SK-N-DZ (cell line): ENCODE measurements at places on chromosomes 16 and 17.

DNA sequence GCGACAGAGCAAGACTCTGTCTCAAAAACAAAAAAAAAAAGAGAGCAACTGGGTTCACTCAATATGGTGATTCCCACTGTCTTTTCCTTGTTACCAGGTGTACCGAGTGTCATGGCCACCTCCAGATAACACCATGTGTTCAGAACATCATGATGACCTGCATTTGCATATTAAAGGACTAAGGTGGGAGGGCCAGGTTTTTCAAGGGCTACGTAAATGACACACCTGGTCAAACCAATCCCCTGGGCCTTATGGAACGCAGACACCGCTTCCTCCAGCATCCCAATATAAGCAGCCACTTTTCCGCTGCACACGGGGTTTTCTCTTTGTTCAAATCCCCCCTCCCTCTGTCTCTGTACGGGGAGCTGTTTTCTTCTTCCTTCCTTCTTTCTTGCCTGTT, 29.3 kb downstream of the WSCD1 start:
- DNase-seq, result no peak

GRCh38 chr17:75457047-75457654, 716 bp downstream of the TMEM94 start:
- DNase-seq, result peak; percentile 80

DNA sequence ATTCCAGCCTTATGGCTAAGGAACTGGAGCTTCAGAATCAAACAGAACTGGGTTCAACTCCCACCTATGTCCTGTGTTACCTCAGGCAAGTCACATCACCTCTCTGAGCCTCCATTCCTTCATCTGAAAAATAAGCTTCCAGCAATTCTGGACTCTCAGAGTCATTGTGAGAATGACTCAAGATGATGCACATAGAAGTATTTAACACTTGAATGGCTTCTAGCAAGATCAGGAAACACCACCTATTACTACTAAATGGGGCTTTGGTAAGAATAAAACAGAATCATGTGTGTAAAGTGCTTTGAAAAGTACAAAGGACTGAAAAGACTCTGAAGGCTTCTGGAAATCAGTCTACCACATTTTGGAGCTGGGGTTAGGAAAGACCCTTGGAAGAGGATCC, 30.8 kb upstream of the CALB2 start:
- no peak for DNase-seq

DNA sequence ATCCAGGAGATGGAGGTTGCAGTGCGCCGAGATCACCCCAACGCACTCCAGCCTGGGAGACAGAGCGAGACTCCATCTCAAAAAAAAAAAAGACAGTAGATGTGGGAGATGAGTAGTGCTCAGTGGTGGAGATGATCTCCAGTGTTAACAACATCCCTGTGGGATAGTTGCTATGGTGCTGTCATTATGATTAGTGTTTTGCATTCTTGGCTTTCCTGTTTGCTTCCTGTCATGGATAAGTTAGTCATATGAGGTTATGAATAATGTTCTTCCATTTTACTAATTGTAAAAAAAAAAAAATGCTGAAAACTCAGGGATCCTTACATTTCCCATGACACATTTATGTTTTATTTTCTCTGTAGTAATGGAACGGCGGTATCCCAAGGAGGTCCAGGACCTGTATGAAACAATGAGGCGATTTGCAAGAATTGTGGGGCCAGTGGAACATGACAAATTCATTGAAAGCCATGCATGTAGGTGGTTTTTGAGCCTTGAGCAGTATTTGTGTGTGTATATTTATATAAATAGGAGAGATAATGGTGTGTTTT, 24.5 kb upstream of the DUSP14 start:
- no peak for DNase-seq

GRCh38 chr16:81210807-81211206, 27.7 kb upstream of the BCO1 start:
- peak; percentile 43 for DNase-seq

GRCh38 chr17:75638893-75639292, 5.7 kb downstream of the SMIM5 start:
- no peak for DNase-seq

DNA sequence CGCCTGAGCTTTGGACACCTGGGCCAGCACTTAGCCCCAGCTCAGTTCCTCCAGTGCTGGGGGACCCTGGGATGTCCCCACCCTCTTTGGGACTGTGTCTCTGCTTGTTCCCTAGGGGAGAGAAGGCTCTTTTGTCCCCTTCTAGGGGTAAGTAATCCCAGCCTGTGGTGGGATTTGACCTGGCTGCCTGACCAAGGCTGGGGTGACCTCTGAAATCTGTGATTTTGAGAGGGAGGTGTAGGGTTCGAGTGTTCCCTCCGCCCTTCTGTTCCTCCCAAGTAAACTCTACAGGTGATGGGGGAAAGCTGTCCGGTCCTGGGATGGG, 593 bp downstream of the TMEM92 start:
- DNase-seq, result no peak

- peak; percentile 84 for DNase-seq
Observed at GRCh38 chr17:82668631-82669099, 20.4 kb upstream of the WDR45B start.

DNA sequence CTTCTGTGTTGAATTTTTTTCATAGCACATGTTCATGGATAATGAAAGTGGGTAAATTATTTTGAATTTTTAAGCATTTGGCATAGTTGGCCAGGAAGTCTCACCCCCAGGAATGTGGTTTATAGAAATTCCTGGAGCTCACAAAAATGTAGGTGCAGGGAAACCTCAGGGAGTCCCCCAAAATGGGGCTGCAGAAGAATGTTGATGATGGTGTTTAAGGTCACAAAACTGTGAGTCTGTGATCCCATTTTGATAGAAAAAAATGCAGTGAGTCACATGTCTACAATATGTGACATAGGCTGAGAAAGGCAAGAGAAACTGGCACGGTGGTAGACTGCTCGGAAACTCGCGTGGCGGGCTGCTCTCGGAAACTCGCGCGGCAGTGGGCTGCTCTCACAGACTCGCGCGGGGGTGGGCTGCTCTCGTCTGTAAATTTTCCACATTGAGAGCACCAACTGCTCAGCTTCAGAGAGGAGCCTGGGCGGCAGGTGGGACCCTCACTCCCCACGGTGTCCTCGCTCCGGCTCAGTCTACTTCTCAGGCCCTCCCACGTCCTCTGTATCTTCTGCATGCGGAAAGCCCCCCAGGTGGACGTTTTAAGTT, 18.7 kb upstream of the MC1R start:
- DNase-seq, result no peak

DNA sequence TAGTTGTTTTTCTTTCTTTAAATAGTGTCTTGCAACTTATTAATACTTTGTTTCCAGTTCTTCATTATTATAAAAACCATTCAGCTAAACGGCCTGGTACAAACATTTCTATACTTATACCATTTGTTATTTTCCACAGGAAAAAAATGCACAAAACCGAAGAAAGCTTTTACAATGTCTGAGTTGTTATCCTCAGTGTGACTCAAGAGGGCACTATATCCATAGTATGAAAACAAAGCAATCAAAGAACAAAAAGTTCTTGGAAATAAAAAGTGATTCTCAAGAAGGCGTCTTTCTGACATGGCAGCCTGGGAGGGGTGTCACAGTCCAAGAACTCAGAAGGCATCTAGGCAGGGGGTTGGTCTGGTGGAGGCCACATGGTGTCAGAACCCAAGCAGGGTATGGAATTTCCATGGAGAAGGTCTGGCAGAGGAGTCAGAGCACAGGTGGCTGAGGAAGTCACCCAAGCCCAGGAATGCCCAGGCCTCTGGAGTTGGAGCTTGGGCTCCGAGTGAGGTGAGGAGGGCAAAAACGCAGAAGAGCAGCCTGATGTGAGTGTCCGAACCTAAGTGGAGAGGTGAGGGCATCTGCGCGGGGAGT, 70.9 kb upstream of the ATP2A3 start:
- DNase-seq, result no peak

DNA sequence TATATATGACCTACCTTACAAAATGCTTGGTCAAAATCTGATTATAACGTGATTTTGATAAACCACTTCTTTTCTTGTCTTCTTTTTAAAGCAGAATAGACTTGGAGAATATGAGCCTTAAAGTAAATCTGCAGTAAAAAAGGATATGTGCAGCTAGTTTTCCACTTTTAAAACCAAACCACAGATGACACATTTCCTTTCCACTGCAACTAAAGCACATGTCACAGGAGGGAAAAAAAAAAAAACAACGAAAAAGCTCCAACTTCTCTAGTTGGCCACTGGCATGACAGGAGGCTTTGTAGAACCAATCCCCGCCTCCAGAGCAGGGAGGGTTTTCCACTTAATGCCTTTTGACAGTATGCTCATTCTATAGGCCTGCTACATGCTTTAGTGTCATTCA, at the start of gene EVI2A:
Gene EVI2A, minus strand, starts transcription at position 142 of the 400 bp plus-strand sequence. CDS start 2,609 bp downstream, outside the sequence.
- DNase-seq, result no peak

DNA sequence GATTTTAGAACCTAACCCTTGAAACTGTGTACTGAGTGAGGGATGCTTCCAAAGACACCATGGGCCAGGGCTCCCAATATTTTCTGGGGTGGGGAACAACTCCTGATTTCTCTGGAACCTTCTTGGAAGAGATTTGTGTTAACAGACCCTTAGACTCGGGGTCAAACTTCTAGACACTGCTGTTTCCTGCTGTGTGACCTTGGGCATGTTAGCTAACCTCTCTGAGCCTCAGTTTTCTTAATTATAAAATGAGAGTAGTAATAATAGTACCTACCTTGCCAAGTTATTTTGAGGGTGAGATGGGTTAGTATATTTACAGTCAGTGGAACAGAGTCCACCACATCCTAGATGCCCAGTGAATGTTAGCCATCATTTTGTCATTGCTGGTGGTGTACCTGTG, 18.8 kb downstream of the POLR3E start:
- DNase-seq, result no peak

GRCh38 chr16:81582655-81583441, 138.2 kb downstream of the CMIP start:
- no peak for DNase-seq

- DNase-seq, result no peak
Observed at GRCh38 chr17:67212231-67212630, 32.8 kb downstream of the HELZ start.

- no peak for DNase-seq
Observed at GRCh38 chr17:32287804-32288511, 22.3 kb downstream of the RHBDL3 start.

DNA sequence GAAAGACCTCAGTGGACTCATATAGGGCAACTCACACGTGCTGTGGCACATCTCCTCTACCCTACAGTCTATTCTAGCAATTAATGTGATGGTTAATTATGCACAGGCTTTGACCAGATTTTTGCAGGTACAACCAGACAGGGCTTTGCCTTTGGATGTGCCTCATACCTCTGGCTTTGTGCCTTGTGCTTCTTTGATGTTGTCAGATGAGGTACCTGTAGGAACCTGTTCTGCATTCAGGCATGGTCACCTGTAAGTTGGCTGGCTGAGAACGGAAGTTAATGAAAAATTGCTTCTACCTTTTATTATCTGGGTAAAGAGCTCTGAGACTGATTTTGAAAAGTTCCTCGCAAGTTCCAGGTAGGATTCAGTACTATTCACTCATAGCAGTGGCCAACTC, 462.9 kb upstream of the ZFHX3 start:
- no peak for DNase-seq

DNA sequence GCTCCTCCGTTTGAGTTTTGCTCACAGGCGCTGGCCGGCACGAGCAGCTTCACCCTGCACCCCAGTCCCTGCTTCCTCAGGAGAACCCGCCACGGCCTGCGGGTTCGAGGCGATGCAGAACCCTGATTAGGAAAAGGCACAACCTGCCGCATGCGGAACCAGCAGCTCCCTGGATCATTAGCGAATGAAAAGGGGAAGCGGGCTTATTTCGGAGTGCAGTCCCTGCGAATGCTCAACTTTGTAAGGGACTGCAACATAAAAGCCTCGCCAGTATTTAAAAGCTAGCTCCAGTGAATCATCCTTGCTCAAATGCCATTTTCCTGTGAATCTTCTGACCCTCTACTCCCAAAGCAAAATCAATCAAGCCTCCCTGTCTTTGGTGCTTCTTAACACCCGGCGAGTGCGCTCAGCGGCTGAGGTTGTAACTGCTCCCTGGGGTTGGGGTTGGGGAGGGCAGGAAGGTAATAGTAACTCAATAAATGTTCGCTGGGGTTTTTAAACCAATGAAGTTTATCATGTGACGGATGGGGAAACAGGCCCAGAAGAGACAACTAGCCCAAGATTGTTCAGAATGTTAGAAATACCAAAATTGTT, 678 bp upstream of the AKAP10 start:
- no peak for DNase-seq

GRCh38 chr16:57999366-57999970, 1.0 kb downstream of the ZNF319 start:
- DNase-seq, result no peak

- DNase-seq, result no peak
Observed at GRCh38 chr16:51290442-51291285, 139.6 kb upstream of the SALL1 start.

GRCh38 chr16:73506568-73507056, 458.7 kb upstream of the ZFHX3 start:
- DNase-seq, result no peak

GRCh38 chr17:41549596-41550039, 21.5 kb upstream of the KRT19 start:
- DNase-seq, result no peak

DNA sequence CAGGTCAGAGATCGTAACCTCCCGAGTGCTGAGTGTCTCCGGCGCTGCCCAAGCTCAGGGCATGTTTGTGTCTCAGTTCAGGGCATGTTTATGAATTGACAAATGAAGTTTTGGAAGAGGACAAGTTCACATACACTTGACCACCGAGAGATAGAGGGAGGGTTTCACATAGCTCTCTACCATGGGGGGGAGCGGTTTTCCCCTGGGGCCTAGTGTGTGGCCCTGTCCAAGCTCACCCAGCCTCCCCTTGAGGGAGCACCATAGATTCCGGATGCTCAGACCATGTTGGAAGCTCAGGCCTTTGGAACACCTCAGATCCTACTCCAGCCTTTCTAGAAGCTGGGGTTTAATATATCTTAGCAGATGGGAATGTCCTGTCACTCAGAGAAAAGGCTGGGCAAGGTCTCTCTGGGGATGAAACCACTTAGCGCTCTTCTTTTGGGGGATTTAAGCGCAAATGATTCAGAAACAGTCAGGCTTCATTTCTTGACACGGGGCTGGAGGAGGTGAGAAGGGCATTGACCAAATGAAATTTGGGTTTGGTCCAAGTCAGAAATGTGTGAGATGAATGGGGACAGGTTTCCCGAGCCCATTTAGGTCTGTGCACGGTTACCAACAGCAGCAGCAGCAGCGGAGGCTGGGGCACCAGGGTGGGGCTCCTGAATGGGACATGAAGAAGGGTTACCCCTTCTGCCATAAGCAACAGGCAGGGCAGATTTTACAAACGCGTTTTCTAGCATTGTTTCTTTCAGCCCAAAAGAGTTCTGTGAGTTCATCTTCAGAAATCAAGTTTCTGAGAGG, 96.6 kb downstream of the METRNL start:
- DNase-seq, result no peak

- no peak for DNase-seq
Observed at GRCh38 chr17:47287639-47288038, 34.0 kb downstream of the ITGB3 start.

DNA sequence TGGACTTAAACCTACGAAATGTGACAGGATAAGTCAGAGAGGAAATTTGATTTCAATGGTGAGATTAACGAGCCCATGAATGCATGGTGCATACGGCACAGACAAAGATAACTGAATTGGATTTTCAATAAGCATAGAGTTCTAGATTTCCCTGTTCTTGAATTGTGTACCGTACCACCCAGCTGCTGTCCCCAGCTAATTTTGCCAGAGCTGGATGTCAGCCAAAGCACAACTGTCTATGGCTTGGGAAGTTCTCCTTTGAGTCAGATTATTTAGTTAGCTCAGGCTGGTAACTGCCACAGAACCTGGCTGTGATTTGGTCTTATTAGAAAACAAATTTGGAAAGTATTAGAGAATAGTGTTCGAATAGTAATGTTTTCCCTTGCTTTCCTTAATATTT, 143.1 kb downstream of the CDH13 start:
- DNase-seq, result no peak
